ENCODE measurements at places on chromosomes 6 and 20.

- DNase-seq: no peak
Observed at GRCh38 chr6:134967711-134968110, 17.8 kb upstream of the ALDH8A1 start.

DNA sequence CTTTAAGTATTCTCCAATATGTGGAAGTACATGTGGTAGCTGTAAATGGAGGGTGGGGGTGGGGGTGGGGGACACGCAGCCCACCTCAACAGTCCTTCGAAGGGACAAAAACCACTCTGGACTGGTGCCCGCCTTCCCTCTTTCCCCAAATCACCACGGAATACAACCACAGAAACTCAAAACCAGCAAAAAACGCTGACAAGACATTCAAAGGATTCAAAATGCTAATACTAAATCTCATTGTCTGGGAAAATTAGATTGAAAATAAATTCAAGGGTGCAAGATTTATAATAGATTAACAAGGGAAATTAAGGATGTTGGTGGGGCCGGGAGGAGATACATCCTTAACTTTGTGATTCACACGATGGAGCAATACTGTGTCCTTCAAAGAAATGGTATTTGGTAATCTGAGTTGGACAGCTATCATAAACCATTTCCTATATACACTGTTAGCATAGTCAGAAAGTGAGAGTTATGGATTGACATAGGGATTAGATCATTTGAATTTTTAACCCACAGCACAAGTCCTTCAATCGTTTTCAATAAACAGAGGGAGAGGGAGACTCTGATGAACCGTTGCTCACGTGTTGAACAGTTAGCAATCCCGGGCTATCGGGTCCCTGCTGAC lies 766 bp upstream of the TBC1D22B start:
- DNase-seq: no peak

DNA sequence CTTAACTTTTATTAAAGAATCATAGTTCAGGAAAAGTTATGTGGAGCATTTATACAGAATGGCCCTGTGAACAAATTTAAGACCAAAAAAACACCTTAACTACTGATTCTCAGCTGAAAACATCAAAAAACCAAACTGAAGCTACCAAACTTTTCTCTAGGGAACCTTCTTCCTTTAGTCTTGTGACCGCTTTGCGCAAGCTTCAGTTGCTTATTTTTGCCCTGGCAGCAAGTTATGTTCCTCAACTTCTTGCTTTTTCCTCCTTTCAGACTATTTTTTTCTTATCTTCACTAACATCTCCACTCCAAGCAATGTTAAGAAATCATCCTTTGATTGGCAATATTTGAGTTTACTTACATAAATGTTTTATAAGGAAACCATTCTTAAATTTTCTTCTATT lies 100.1 kb downstream of the MYB start:
- DNase-seq: no peak

DNA sequence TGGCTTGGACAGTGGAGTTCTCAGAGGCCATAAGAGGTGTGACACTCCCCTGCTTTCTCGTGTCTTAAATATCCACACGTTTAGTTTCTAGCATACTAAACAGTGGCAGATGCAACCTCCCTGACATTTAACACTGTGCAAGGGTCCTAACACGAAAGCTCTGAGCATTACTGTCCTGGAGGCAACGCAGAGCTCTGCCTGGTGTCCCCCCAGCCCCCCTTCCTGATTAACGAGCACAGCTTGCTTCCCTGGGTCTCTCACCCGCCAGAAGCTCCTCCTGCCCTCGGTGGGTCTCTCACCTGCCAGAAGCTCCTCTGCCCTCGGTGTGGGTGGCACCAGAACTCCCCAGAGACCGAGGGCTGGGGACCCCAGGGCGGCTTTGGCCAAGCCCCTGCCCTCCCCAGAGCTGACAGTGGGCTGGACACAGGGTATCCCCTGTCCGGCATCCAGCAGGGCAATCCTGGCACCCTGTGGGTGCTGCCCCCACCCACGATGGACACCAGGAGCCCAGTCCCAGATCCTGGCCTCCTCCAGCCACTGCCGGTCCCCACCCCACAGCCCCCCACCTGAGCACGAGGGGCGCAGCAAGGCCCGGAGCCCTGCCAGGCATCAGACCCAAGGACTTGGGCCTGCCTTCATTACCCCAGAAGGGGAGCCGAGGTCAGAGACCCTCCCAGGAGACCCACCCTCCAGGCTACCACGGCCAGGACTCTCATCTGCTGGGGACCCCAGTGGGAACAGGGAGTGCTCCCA lies 12.4 kb upstream of the KCNQ2 start:
- DNase-seq: no peak

DNA sequence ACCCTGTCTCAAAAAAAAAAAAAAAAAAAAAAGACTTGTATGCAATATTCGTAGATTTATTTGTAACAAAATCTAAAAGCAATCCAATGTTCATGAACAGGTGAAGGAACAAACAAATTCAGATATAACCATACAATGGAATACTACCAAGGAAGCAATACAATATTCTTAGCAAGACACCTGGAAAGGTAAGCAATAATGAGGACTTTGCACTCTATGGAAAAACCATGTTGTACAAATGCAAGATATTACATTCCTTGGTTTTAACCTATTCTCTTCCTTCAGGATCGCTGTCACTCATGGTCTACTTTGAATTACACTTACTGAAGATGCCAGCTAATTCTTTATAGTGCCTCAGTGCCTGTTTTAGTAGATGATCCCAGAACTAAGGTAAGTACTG lies 14.7 kb upstream of the ADGRF1 start:
- DNase-seq: no peak

DNA sequence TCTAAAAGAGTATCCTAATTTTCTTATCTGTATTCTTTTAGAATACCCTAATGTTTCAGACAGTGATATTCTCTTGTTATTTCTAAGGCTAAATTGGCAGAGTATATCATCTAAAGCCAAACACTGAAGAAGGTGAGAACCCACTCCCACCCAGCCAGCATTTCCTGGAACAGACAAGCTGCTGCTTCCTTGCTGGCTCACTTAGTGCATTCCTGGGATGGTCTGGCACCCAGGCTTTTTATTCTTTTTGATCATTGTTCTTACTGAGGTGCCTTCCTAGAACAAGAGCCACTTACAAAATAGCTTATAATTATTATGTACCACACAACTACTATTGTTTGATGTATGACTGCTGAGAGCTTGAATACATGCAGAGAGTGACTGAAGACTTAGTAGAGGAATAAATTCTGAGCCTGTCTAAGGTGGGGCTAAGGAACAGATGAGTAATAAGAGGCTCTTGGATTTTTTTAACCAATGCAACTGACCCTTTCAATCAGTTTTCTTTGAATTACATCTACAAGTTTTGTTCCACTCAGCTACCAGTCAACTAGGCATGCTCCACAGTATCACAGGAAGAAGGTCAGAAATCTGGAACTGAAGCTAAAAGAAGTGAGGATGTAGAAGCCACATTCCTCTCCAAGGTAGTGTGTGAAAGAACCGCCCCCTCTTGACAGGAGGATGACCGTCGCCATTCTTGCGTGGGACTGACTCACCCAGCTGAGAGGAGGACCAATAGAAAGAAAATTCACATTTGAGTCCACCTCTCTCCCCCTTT lies 30.1 kb downstream of the PRPH2 start:
- no peak for DNase-seq

DNA sequence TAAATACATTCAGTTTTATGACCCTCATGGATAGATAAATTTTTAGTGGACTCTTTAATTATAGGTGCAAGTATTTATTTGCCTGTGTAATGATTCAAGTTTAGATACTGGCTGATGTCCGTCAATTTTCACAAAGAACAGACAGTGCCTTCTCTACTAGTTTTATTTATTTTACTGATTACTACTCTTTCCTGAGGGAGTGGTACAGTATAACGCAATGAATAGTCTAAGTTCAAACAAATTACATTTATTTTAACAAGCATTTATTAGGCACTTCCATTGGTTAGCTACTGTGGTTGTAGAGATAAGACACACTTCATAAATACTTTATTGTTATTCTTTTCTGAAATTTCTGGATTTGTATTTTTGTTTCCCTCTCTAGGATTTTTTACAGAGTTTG lies 74.3 kb downstream of the ADGRG6 start:
- DNase-seq: no peak

DNA sequence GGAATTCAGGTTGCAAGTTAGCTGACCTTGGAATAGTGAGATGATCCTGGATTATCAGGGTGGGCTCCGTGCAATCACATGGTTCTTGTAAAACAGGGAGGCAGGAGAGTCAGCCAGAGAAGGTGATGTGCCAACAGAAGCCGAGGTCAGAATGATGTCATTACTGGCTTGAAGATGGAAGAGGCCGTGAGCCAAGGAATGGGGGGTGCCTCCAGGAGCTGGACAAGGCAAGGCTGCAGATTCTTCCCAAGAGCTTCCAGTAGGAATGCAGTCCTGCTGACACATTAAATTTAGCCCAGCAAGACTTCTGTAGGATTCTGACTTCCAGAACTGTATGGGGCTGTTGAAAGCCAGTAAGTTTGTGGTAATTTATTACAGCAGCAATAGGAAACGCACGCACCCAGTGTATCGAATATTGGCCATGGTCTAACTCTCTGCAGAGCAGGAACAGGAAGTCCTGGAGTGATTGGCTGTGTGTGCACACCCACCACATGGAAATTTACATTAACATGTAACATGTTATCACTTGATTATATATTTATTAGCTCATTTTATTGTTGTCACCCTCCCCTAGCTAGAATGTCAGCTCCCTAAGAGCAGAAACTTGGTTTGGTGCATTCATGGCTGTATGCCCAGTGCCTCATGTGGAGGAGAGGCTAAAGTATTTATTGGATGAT lies 19.1 kb downstream of the SLC24A3 start:
- no peak for DNase-seq

- no peak for DNase-seq
Observed at GRCh38 chr20:63314015-63314471, 21.1 kb downstream of the COL20A1 start.

GRCh38 chr20:4740774-4741431 lies 19.2 kb downstream of the PRND start:
- no peak for DNase-seq

DNA sequence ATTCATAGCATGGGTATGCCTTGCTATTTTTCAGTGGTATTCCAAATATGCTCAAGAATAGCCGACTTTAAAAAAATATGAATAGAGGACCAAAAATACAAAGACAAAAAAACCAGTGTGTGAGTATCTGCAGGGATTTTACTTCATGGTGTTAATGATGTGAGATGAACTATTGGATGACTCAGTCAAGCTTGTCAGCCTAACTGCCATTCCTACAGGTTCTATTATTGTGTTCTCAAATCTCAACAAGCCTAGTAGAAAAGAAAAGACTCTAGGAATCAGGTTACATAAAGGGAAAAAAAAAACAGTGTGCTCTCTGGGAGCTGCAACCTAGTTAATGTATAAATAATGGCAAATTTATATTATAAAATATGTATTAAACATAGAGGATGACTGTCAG lies 588.4 kb upstream of the BTBD3 start:
- no peak for DNase-seq

GRCh38 chr6:127855542-127856159 lies 45.2 kb downstream of the THEMIS start:
- DNase-seq: no peak

DNA sequence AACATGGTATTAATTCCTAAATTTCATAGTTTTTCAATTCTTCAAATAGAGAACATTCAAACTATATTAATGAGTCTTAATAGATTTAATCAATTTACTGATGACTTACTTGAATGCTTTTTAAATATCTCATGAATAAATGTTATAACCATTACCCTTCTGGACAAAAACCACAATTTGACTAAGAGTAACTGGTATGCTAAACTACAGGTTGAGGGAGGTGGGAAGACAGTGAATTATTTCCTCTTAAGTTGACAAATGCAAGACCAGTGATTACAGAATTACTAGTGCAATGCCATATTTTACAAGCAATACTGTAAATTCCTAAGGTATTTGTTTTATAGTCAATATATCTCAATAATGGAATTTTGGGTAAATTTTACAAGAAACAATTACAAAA lies 65.1 kb downstream of the REV3L start:
- no peak for DNase-seq

GRCh38 chr20:22217712-22218352 lies 366.5 kb downstream of the FOXA2 start:
- no peak for DNase-seq

DNA sequence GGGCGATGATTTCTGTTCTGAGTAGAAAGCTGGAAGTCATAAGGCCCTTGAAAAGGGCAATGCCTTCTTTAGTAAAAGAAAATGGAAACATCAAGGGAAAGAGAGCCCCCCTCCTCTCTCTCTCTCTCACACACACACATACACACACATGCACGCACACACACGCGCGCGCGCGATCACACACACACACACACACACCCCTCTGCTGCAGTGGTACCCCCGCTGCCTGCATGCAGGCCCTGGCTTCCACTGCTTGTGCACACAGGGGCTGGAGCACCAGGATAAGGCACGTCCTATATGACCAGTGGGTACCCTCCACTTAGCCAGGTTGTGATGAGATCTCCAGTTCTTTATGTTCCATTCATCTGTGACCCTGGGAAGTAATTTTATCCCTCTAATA lies 300.9 kb downstream of the SLC35F1 start:
- DNase-seq: peak; percentile 10

DNA sequence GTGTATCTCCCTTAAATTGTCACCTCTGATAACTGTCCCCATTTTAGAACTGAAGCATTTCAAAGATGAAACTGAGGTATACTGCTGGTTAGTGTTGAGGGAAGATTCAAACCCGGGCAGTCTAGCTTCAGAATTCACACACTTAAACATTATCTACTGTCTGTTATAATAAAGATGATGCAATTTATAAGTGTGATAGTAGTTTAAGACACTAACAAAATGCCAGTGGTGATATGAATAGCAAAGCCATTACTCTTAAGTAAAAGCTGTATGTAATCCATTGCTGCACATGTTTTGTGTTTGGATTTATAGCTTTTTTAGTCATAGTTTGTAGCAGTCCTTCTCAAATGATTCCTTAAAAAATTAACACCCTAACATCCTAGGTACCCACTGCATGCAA lies 19.8 kb downstream of the USP45 start:
- no peak for DNase-seq

- DNase-seq: no peak
Observed at GRCh38 chr6:21767891-21768648, 174.5 kb downstream of the SOX4 start.

DNA sequence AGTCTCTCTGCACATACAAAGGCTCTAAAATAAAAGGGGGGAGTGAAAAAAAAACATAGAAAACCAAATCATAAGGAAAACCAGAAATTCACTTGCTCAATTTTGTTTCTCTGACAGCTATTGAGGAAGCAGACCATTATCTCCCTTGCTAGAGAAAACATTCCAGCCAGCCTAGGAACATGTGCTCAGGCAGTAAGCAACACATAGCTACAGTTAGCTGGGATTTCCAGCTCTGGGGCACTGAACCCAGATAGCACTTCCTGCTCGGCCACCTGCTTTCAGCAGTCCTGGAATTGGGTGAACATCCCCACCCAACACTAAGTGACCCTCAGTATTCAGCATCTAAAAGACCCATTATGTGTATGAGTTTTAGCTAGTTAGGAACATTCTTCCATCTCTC lies 61.3 kb downstream of the TNFRSF21 start:
- DNase-seq: no peak

DNA sequence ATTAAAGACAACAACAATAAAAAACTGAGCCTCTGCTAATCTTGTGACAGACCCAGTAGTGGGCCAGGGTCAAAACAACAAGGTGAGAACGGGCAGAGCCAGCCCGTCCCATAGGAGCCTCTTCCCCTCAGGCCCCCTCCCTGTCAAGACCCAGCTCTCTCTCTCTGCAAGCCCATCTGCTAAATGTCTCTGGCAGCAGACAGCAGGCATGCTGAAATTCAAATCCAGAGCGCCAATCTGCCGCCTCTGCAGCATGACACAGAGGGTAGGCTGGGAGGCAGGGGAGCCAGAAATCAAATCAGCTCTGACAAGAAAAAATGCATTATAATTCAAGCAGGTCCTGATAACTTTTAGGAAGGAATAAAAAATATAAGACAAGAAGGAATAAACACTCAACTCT lies 26.3 kb downstream of the METTL24 start:
- DNase-seq: no peak
